ENCODE measurements at places on chromosomes 12 and 14.
A peak's percentile ranks its signal among the peaks of the same experiment; 100 is the strongest.

DNA sequence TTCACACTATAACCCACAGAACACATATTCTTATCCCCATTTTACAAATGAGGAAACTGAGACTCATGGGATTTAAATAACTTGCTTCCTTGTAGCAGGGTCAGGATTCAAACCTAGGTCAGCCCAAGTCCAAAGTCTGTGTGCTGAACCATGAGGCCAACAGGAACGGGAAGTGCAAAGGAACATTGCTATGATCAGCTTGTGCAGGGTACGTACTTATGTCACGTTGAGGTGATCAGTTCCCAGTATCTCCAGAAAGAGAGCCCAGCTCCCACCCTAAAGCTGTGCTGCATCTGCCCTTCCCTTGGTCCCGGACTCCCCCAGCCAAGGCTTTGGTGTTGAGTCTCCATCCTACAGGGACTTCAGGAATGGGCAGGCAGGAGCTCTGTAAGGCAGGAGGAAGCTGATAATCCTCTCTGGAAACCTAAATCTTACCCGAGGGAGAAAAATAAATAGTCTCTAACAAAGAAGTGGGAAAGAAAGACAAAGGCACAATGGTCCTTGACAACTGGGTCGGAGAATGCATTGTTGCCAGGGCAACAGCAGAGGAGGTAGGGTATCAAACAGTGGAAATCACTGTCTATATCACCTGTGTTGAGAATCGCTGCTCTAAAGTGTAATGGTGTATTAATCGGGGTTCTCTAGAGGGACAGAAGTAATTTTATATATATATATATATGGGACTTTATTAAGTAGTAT lies 82.5 kb upstream of the FICD start:
- no peak for DNase-seq

DNA sequence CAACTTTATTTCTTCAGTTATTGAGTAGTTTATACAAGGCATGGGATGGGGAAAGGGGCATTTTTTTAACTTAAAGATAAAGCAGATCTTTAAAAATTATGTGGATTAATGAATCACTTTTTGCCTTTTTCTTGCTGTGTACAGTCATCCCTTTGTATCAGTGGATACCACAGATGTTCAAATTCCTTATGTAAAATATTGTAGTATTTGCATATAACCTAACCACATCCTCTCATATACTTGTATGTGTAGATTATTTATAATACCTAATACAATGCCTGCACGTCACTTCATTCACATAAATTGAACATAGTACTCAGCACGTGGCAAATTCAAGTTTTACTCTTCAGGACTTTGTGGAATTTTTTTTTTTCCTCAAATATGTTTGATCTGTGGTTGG lies 66.5 kb upstream of the MON2 start:
- no peak for DNase-seq

- DNase-seq = no peak
Observed at GRCh38 chr12:42741091-42741490, 151.5 kb upstream of the PRICKLE1 start.

- no peak for DNase-seq
Observed at GRCh38 chr14:50874757-50875156, 2.9 kb downstream of the ABHD12B start.

- DNase-seq = no peak
Observed at GRCh38 chr14:37343307-37344094, 145.8 kb downstream of the MIPOL1 start.

DNA sequence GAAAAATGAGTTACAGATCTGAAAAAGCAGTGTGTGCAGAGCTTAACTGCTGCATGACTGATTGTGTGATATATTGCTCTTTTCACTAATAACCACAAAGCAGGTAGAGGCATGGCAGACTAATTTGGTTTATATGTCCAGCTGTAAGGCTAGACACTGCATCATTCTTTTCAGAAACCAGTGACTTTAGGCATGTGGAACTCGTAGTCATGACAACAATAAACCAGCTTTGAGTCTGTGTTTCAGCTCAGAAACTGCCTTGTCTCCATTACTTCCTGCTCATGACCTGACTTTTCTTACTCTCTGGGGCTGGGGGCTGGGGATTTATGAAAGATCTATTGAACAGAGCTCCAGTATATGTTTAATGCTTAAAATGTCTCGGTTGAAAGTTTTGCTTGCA lies 146.8 kb upstream of the LRIG3 start:
- DNase-seq = no peak

GRCh38 chr12:6868211-6869048 lies 1.1 kb downstream of the TPI1 start:
- no peak for DNase-seq

DNA sequence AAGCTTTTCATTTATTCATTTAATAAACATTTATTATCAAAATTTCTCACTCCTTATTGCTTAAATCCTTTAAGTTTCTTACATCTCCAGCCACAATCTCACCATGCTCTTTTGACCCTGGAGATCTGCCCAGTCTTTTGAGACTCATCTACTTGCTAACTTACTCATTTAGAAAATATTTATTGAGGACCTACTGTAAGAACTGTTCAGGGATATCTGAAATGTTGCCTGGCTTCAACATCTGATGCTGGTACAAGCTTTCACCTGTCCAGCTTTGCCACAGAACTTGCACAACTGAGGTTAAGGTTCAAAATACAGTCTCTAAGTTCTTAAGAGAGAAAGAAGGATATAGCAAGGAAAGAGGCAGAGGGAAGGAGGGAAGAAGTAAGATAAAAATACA lies 17.5 kb upstream of the GXYLT1 start:
- no peak for DNase-seq

GRCh38 chr14:53147208-53147607 lies 5.9 kb downstream of the DDHD1 start:
- DNase-seq = no peak

DNA sequence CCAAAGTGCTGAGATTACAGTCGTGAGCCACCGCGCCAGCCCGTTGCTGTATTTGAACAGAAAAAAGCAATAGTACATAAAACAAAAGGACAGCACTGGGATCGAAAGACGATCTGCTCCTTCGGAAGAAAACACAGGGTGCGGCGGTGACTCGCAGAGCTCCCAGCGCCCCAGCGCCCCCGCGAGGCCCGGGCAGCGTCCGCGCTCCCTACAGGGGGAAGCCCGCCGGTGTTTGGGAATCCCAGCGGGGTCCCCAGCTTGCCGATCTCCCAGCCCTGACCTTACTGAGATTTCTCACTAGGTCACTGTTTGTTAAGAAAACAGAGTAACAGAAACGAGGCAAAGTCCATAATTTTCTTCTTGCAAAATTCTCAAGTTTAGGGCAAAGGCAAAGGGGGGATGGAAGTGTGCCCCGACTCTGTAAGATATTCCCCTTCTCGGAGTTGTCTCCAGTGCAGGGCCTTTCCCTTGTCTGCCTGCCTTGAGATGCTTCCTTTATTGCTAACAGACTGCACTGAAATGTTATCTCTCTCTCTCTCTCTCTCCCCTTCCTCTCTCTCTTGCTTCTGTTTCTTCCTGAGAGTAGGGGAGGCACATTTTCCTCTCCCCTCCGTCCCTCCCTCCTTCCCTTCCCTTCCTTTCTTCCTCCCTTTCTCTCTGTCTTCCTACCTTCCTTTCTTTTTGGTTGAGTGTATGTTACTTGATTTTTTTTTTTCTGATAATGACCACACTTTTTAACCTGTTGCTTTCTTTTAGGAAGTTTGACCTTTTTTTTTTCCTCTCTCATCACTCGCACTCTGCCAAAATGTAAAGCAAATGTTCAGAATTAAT lies 91.9 kb downstream of the TMEM30B start:
- peak; percentile 53 for DNase-seq

DNA sequence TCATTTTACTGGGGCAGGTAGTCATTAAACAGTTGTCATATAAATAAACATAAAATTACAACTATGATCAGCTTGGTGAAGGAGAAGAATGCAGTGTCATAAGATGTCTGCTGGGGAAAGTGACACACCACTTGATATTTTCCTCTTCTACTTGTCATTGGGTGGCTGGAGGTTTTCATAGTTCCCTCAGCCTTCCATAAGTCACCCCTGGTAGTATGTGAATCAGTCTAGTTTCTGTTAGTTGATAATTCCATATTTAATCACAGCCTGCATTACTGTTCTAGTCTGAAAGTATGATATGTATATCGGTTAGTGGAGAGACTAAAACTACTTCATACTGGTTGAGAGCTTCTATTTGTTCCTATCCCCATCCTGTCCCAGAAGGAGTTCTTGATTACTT lies 38.2 kb downstream of the PLEKHA5 start:
- DNase-seq = no peak

- no peak for DNase-seq
Observed at GRCh38 chr12:75863533-75863932, 168.0 kb downstream of the PHLDA1 start.

- DNase-seq = no peak
Observed at GRCh38 chr14:36857842-36858445, 196.3 kb downstream of the PAX9 start.

- no peak for DNase-seq
Observed at GRCh38 chr12:103181366-103182152, 224.1 kb downstream of the ASCL1 start.

GRCh38 chr12:25639406-25639805 lies 86.3 kb upstream of the LMNTD1 start:
- DNase-seq = no peak

DNA sequence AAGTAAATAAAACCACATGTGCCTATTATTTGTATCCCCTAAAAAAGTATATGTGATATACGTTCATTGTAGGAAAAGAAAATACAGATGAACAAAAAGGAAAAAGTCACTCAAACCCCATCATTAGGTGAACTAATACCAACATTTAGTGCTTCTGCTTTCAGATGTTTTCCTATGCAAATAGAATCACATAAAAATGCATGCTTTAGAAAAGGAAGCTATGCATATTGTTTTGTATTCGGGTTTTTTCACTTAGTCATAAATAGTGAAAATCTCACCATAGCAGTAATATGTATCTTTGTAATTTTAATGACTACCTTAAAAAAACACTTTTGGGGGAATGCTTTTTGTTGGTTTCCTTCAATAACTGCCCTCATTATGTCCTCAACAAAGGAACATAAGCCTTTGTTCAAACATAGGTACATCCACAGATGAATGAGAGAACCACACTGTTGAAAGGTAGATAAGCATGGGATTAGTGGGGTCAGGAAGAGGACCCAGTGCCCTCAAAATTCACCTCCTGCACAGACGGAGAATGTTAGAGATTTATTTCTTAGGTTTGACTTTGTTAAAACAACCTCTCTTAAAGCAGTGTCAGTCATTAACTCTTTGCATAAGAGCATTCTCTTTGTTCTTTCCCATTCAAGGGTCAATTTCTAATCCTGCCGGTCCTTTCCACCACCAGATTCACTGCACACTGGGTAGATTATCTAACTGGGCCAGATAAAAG lies 6.5 kb downstream of the AMDHD1 start:
- no peak for DNase-seq

- DNase-seq = no peak
Observed at GRCh38 chr14:31843361-31844091, 233.6 kb upstream of the ARHGAP5 start.

DNA sequence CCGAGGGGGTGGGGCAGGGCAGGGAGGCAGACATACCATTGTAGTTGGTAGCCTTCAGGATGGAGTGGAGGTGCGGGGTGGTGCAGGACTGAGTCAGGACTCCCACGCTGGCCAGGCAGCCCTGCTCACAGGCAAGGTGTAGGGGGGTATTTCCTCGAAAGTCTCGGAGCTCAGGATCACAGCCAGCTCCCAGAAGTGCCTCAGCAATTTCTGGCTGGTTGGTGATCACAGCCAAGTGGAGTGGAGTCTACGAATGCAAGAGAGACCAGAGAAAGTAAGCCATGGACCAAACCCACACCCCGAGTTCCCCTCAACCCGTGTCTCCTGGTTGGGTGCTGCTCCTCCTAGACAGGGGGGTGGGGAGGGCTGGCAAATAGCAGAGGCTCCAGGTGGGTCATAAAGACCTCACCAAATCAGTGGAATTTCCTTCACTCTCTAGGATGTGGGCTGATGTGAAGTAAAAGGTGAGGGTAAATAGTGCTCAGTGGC lies 1.4 kb downstream of the NFKBIA start:
- no peak for DNase-seq

- DNase-seq = no peak
Observed at GRCh38 chr14:93107453-93107852, 8.3 kb downstream of the ITPK1 start.

DNA sequence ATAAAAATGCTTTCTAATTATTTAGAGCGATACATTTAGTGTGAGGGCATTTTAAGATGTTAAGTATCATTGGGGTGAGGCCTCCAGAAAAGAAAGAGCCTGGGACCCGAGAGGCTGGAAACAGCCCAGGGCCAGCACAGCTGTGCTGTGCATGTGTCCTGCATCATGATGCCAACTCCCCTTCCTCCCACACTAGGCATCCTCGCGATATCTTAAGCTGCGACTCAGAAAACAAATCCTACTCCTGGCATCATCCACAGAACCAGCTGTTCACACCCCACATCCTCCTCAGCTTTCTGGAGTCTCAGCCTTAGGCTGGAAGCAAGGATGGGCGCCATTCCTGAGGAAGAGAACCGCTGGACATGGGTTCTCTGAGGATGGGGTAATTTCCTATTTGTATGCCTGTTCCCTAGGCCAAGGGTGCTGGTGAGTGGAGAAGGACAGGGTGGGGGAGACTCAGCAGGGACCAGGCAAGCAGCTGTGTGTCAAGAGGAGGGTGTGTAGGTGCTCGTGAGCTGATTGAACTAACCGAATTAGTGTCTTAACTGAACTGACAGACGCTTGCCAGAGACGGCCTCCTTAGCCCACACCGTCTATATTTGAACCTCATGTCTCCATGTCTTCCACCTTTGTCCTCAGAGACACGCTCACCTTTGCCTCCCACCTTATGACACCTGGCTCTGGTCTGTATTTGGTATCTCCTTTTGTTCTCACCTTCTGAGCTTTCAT lies 15.6 kb upstream of the MCRS1 start:
- DNase-seq = no peak

- no peak for DNase-seq
Observed at GRCh38 chr12:13052421-13052820, 8.2 kb downstream of the FAM234B start.

GRCh38 chr14:105857826-105858675 lies 331.7 kb downstream of the TMEM121 start:
- no peak for DNase-seq

DNA sequence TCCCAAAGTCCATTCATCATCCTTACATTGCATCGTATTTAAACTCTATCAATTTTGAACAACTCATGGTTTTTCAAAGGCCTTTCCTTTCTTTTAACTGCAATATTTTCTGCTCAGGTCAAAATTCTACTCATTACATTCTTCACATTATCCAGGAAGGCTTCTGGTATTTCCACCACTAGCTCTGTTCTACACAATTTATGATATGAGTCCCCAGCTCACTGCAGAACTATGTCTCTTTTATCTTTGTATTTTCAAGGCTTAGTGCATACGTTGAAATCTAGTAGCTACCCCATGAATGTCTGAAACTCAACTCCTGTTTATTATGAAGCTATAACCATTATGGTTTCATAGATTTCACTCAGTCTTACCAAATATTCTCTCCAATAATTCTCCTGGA lies 282.9 kb downstream of the DUSP6 start:
- DNase-seq = no peak

- DNase-seq = no peak
Observed at GRCh38 chr12:130152386-130152785, 9.9 kb upstream of the FZD10 start.

DNA sequence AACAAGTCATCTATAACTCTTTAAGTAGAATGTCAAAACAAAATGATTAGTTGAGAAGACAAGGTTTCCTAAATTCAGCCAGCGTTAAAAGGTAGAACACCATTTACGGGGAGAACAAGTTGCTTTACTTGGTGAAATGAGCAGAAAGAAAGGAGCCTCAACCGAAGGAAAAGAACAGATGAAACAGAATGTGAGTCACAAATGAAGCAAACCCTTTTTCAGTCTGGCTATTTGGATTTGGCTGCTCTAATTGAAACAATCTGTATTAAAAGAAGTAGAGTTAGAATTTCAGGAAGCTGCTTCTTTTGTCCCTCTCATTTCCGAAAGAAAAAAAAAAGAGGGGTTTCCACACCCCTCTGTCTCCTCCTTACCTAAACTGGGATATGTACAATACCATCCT lies 34.6 kb downstream of the CEP128 start:
- DNase-seq = no peak

All from NCI-H2227 treated with DMSO at 0.1 percent for 48 hours (cell line).